Fibroblast of gingiva (primary cell): ENCODE measurements at places on chromosomes 16 and 17.

- no peak for DNase-seq
Observed at GRCh38 chr16:7867831-7868230, 535.2 kb downstream of the RBFOX1 start.

GRCh38 chr16:58236231-58236690, 38.4 kb upstream of the CSNK2A2 start:
- peak; percentile 34 for DNase-seq

GRCh38 chr17:66810951-66811682, 23.8 kb upstream of the CACNG5 start:
- no peak for DNase-seq

DNA sequence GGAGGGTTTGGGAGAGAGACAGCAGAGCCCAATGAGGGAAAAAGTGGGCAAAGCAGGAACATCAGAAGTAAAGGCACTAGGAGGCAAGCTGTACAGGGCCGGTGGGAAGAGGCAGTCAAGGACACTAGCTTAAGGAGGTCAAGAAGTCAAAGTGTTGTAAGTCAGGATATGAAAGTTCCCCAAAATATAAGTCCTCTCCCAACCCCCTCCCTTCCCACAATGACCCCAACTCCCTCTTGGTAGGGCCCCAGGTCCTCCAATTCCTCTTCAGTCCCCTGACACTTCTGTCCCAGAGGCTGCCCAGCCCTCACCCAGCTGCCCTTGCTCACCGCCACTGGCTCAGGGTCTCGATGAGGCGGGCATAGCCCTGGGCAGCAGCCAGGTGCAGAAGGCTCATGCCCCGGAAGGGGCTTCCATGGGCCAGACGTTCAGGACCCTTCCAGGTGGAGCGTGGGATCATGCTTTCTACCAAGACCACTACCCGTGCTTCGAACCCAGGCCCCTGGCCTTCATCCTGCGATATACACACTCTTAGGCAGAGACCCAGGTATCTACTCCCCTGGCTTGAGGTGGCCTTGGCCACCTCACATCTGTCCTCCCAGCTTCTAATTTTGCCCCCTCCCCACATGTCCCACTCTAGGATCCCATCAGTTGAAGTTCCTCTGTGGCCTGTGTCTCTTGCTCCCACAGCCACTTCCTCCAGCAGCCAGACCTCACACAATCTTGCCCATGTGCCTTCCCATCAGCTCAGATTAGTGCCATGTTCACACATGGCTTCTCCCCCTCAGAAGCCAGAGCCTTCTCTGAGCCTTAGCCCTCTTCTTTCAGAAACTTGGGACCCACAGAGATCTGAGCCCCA, 5.9 kb upstream of the SPAG7 start:
- DNase-seq = no peak

- no peak for DNase-seq
Observed at GRCh38 chr17:61323909-61324868, 75.5 kb upstream of the TBX2 start.

GRCh38 chr17:67469208-67469980, 92.3 kb downstream of the PITPNC1 start:
- DNase-seq = no peak

DNA sequence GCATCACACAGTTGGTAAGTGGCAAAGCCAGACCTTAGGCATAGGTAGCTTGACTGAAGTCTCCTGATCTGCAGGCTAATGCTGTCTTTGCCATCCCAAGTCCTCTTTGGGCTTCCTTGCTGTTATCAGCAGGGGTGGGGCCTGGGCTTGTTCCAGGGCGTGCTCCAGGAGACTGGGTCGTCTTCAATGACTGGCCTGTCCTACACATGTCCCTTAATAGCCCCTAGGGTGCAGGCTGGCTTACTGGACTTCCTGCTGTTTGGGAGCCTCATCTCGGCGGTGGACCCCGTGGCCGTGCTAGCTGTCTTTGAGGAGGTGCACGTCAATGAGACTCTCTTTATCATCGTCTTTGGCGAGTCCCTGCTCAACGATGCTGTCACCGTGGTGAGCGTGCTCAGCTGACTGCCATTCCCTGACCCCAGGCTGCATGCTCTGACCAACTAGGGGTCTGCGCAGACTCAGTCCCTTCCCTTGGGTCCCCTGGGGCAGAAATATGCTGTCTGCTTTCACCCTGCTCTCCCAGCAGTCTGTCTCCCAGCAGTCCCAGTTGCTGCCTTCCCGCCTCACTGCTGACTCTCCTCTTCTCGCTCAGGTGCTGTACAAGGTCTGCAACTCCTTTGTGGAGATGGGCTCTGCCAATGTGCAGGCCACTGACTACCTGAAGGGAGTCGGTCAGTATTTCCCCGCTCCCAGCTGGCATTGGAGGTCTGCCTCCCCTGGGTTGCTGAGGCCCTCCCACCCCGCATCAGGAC, 6.2 kb downstream of the SLC9A5 start:
- no peak for DNase-seq

- peak; percentile 58 for DNase-seq
Observed at GRCh38 chr17:75364078-75364477, 41.4 kb downstream of the GRB2 start.

DNA sequence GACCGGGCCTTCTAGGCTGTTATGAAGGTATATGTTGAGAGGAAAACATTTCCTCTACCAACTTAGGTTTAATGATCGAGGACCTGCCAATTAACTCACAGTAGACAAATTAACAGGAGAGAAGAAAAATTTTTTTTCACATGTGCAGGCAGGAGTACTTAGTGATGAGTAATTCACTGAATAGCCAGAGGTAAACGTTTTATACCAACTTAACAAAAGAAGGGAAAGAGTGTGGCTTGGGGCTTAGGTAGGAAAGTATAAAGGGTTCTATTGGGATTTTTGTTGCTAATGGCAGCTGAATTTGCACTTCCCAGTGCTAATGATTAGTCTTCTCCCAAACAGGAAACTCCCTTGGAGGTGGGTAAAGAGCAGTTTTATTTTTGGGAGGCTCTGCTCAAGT, 121.6 kb upstream of the HS3ST4 start:
- DNase-seq = no peak

GRCh38 chr16:13997933-13998332, 73.2 kb upstream of the MRTFB start:
- DNase-seq = no peak

- DNase-seq = no peak
Observed at GRCh38 chr17:77891602-77892001, 66.9 kb upstream of the TNRC6C start.

GRCh38 chr17:29042679-29043538, at the start of gene PIPOX:
Gene PIPOX (plus strand): TSS chr17:29043141. CDS start chr17:29043226, 85 bp downstream.
- DNase-seq = no peak

DNA sequence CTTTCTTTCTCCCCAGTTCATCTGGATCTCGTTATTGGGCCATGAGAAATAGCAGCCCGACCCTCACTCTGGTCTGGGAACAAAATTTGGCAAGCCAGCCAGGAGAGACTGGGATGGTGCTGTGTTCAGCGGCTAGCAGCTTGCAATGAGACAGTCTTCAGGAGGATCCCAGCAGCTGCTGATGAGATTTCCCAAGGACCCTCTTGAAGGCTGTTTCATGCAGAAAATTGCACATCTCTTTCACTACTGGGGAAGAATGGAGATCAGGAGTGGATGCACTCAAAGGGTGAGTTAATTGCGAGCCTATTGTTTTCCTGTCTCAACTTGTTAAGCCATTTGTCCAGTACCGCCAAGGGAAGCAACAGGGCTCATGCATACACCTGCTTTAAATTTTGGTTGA, 5.5 kb upstream of the COIL start:
- DNase-seq = no peak

- no peak for DNase-seq
Observed at GRCh38 chr16:54648575-54648974, 282.1 kb upstream of the IRX5 start.

DNA sequence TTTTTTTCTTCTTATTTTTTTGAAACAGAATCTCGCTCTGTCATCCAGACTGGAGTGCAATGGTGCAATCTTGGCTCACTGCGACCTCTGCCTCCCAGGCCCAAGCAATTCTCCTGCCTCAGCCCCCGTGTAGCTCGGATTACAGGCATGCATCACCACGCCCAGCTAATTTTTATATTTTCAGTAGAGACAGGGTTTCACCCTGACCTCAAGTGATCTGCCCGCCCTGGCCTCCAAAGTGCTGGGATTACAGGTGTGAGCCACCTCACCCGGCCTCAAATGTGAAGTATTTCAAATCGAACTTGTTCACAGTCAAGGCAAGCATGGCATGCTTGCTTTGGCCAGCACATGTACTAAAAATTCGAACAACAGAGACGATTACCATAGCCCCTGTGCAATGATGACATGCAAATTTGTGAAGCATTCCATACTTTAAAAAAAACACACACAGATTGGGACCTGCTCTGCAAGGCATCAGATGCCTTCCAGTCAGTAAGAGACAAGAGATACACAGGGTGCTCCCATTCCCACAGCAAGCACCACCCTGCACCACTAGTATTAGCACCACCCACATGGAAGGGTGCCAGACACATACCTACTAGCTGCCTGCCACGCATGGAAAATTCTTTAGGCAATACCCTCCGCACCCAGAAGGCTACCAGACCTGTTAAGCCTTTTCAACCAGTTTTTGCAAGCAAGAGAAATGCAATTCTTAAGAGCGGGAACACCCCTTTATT, 47.2 kb downstream of the ANKRD11 start:
- DNase-seq = peak; percentile 80

DNA sequence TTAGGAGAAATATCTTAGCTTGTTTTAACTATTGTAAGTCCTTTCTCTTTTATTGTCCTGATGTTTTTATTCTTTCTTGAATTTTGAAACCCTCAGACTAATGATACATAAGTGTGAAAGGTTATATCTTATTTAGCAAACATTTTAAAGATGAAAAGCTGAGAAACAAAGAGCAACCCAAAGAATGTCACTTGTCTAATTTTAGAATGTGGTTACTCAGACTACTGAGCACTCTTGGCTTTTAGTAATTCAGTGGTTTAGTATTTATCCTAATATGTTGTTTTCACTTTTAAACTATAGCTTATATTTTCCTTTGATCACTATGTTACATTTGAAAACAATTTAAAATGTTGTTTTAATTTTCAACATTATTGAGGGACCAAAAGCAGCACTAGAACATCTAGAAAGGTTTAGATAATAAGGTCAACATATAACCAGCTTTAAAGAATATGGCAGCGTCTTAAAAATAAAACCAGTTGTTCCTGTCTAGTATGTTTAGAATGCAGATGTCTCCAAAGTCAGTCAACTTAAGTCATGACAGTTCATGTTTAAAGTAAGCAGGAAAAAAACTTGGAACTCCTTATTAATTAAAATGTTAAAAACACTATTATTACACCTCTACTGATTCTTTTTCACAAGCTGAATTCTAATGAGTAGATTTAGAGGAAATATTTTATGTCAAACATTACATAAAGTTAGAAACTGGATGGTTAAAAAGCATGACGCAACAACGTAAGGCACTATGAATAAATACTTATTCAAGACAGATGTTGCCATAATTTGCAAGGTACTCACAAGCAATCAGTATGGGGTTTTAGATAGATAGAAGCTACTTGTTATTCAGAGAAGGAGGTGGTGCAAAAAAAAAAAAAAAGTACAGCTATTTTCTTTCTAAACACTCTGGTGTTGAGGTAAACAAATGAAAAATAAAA, 2.4 kb downstream of the MBTD1 start:
- peak; percentile 39 for DNase-seq

- DNase-seq = no peak
Observed at GRCh38 chr17:28293994-28294393, 25.0 kb upstream of the TMEM97 start.

GRCh38 chr17:47978324-47978723, 7.4 kb downstream of the CDK5RAP3 start:
- DNase-seq = peak; percentile 40

- no peak for DNase-seq
Observed at GRCh38 chr16:30375864-30376263, 1.3 kb downstream of the MYL11 start.

DNA sequence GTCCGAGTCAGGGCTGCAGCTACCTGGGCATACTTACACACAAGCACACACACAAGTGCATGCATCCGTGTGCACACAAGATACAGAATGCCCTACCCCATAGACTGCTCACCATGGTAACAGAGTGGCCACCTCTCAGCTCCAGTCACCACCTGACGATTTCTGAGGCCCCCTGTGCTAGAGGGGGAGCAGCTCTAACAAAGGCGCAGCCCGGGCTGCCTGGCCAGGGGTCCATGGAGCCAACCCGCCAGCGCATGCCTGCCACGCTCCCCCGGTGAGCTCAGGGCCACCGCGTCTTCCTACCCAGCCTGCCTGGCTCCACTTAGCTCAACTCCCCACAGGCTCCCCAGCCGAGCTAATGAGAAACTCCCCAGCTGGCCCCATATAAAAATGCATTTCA, 75.5 kb downstream of the ZNF423 start:
- no peak for DNase-seq

DNA sequence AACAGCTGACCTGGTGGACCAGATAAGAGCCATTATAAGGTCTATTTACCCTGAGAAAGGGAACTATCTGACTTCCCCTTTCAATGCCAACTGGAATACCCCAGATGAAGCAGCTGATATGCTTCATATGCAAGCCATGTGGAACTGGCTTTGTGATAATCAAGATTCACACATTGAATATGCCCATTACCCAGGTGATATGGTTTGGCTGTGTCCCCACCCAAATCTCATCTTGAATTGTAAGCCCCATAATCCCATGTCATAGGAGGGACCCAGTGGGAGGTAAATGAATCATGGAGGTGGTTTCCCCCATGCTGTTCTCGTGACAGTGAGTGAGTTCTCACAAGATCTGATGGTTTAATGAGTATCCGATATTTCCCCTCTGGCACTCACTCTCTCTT, 42.1 kb downstream of the IKZF3 start:
- no peak for DNase-seq

GRCh38 chr17:37494971-37495370, 5.3 kb downstream of the DUSP14 start:
- DNase-seq = no peak
